ENCODE measurements at places on chromosomes 2 and 18.

GRCh38 chr18:55385770-55386169, 202.2 kb downstream of the TCF4 start:
- no peak for DNase-seq

DNA sequence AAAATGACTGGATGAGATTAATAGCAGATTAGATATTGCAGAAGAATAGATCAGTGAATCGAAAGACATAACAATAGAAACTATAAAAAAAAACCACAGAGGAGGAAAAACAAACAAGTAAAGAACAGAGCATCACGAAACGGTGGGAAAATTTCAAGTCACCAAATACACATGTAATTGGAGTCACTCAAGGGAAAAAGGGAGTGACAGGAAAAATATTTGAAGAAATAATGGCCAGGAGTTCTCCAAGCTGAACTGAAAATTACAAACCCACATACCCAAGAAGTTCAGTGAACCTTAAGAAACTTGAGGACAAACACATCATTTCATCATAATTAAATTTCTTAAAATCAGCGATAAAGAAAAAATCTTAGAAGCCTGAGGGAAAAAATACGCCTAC, 11.0 kb upstream of the IL1R1 start:
- DNase-seq: no peak

DNA sequence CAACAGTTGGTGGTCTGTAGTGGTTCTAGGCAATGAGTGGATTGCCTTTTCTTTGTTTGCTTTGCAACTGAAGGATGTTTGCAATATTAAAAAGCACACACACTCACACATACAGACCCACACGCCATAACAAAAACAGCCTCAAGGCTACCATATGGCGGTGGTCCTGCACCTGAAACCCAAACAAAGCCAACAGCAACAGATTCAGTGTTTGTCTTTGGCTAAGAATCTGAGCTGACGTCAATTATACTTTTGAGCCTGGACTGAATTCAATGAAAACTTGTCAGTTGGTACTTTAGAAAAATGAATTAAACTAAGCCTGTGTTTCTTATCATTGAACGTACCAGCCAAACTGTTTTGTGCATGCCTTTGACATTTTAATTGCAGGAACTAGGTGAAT, 65.0 kb upstream of the NYAP2 start:
- no peak for DNase-seq

DNA sequence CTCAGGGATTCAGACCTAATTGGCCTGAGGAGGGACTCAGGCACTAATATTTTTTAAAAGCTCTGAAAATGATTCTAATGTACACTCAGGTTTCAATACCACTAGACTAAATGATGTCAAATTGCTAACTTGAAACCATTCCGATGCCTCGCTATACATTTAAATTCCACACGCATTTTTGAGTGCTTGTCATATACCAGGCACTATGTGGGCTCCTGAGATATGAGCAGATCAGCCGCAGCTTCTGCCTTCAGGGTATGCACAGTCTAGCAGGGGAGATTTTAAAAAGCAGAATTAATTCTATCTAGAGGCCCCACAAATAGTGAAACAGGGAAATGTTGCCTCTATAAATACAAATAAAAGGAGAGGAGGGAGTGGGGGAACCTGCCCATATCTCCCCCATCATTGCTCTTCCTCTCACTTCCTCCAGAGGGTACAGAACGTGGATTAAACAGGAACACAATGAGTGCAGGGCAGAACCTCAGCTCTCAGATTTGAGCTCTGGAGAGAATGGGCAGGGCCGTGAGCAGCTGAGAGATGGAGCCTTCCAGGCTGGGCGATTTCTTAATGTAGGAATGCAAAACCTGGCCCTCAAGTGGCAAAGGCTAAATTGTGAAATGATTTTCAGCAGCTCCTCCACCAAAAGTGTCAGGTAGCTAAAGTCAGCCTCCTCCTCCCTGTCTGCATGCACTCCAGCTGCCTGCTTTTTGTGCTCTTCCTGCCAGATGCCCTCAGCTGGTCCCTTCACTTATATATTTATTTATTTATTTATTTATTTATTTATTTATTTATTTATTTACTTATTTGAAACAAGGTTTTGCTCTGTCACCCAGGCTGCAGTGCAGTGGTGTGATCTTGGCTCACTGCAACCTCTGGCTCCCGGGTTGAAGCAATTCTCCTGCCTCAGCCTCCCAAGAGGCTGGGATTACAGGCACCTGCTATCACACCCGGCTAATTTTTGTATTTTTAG, 24.6 kb upstream of the LBH start:
- DNase-seq: no peak

GRCh38 chr2:204900910-204901309, 355.6 kb downstream of the PARD3B start:
- no peak for DNase-seq

GRCh38 chr2:195322324-195322723, 334.7 kb upstream of the SLC39A10 start:
- DNase-seq: no peak

DNA sequence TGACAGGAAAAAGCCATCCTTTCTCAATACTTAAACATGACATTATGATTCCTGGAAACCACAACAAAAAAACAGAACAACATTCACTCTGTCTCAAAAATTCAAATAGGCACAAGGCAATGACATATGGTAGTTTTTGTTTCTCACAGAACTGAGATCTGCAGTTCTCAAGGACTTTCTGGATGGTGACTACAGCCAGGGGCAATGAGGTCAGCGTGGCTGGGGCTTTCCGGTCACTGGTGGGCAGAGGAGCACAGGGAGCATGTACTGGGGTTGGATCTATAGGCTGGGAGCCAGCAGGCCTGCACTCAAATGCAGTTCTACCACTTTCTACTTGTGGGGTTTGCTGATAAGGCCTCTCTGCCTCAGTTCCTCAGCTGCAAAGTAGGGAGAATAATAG, 72.0 kb downstream of the CTAGE1 start:
- DNase-seq: no peak

- DNase-seq: no peak
Observed at GRCh38 chr2:109264595-109265328, 135.8 kb downstream of the SH3RF3 start.

GRCh38 chr18:5979971-5980457, 84.7 kb upstream of the TMEM200C start:
- no peak for DNase-seq

Data from activated T-cell treated with anti-CD3 and anti-CD28 coated beads for 1 hour (primary cell).